ENCODE measurements at places on chromosomes 12 and 14.

DNA sequence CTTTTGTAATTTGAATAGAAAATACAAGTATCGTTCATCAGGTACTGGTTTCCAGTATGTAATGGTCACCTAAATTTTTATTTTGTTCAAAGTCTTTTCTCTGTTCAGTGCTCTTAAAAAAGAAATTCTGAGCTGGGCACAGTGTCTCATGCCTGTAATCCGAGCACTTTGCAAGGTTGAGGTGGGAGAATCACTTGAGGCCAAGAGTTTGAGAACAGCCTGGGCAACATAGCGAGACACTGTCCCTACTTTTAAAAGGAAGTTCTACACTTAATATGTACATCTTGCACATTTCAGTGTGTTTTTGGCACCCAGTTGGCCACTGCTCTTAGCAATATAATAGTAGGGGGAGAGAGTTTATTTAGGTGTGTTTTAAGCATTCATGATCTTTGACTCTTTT is 27.9 kb downstream of the PCNX1 start:
- DNase-seq = no peak

DNA sequence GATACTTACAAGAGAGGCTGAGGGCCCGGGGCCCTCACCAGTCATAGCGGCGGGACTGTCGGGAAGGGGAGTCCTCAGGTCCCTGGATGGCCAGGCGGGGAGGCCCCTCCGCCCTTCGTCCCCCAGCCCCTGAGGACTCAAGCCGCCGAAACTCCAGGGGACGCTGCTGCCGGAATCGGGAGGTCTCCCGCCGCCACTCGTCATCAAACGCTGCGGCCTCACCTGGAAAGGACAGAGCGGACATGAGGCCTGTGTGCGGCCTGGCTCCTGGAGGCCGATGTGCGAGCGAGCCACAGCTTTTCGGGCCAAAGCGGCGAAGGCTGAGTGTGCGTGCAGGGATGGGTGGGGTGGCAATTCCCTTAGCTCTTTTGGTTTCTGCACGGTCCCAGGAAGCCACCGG is 4.2 kb downstream of the MLF2 start:
- DNase-seq = no peak

DNA sequence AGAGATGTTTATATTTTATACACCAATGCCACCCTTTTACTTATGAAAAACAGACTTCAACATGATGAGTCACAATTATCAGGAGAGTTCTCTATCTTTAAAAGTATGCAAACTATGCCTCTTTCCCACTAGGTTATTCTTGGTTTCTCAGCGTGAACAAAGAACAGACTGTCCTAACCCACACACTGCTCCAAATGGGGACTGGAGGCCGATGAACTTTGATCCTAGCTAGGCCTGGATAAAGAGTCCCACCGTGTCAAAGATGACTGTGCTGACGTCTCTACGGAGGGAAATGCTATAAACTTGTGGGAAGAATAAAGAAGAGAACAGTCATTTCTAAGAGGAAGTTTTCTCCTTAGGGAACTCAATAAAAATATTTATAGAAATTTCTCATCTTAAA is 160.1 kb downstream of the EPS8 start:
- no peak for DNase-seq

- DNase-seq = no peak
Observed at GRCh38 chr14:88164906-88165534, 158.0 kb downstream of the KCNK10 start.

- no peak for DNase-seq
Observed at GRCh38 chr12:76713130-76713529, 50.8 kb upstream of the ZDHHC17 start.

DNA sequence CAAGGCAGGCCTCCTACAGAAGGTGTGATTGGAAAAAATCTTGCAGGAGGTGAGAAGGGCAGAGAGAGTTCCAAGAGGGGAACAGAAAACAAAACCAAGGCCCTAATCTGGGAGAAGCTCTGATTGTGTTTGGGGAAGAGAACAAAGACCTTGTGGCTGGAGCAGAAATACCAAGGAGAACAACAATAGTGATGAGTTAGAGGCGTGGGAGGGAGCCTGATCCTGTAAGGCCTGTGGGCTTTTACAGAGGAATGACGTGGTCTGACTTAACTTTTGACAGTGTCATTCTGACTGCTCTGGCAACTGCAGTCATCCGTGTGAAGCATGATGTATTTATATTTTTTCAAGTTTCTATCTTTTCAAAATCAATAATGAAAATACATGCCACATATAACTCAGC is 200.6 kb downstream of the ANO4 start:
- no peak for DNase-seq

DNA sequence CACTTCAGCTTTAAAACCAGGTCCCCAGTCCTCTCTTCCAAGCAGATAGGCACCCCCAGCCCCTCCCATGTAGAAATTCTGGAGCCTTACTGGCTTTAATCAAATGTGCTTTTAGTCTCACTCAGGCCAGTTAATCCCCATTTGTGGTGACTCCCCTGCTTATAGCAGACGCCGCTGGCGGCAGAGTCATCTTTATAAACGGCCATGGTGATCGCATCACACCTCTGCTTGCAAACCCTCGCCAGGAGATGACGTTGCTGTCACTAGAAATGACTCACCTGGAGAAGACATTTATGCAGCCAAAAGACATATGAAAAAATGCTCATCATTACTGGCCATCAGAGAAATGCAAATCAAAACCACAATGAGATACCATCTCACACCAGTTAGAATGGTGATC is 369.3 kb downstream of the VRK1 start:
- DNase-seq = no peak

GRCh38 chr12:116971222-116971621 is 60.5 kb downstream of the FBXW8 start:
- no peak for DNase-seq

DNA sequence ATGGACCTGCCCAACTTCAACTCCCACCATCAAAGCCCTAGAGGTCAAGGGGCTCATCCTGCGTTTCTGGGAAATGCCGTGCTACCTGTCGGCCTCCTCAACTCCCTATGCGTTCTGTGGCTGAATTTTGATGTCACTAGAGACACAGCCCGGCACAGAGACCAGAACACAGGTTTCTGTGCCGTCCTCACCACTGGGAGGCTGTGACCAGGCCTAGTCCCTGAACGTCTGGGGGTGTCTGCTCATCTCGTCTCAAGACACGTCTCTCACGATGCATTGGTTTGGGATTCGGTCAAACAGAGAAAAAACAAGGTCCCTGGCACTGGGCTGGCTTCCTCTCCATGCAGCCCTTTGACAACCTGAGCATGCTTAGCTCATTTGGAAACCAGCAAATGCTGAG is 33.5 kb downstream of the SLC15A4 start:
- DNase-seq = no peak

- no peak for DNase-seq
Observed at GRCh38 chr12:70309348-70309747, 56.7 kb upstream of the KCNMB4 start.

GRCh38 chr12:114240288-114240687 is 165.7 kb downstream of the TBX5 start:
- no peak for DNase-seq

DNA sequence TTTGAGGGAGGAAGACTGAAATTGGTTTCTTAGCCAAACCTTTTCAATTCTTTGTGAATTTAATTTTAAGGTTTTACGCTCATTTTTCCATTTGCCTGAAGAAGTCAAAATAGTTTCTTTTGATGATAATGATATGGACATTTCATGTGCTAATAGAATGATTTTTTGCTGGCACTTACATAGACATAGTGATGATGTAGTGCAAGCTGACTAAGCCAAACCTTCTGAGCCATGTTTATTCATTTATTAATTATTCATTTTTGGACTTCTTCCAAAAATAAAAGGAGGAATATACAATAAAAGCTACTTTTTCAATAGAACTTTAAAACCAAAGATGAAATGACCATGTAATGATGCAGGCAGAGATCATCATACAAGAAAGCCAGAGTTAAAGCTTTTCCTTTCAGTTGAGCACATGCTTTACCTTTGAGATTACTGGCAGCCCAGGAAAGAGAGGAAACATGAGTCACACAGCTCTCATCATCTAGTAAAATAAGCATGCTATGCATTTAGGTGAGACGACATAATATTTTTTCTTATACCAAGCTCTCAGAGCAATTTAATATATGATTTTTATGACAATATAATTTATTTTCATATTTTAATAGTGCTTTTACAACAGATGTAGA is 24.8 kb downstream of the KCNA1 start:
- DNase-seq = no peak

DNA sequence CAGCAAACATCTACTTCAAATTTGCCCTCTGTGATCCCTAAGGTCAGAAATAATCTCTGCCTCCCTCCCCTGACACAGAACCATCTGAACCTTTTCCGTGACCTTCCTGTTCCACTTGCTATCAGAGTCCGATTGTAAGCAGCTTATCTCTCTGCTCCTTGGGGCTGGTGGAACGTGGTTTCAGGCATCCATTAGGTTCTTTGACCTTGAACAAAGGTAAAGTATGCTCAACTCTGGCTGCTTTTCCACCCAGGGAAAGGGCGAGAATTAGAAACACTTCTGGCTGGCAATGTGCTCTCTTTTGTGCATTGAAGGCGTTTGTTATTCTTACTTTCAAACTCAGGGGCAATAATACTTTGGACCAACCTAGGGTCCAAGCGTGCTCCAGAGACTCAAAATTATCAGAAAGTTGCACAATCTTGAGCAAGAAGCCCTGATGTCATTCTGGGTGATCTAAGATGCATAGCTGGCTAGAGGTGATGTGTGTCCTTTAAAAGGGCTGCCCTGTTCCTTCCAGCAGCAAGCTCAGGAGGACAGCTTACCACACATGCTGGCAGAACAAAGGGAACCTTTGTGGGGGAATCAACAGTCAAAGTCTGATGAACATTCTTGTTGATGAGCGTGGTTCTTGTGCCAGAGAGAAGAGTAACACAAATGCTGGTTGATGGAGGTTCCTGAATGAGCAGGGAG is 29.8 kb downstream of the ADGRD1 start:
- DNase-seq = no peak

GRCh38 chr14:105135700-105136395 is 32.7 kb downstream of the JAG2 start:
- no peak for DNase-seq

DNA sequence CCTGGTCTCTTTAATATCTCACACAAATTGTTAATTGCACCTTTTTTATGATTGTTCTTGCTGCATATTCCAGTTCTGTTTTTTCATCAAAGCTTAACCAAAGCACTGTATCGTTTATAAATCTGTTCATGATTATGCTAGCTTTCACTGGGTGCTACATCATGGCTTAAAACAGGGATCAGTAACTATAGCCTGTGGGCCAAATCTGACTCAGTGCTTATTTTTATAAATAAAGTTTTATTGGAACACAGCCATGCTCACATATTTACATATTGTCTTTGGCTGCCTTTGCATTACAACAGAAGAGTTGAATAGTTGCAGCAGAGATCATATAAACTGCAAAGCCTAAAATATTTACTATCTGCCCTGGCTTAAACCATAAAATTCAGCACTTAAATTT is 183.4 kb upstream of the NRXN3 start:
- no peak for DNase-seq

DNA sequence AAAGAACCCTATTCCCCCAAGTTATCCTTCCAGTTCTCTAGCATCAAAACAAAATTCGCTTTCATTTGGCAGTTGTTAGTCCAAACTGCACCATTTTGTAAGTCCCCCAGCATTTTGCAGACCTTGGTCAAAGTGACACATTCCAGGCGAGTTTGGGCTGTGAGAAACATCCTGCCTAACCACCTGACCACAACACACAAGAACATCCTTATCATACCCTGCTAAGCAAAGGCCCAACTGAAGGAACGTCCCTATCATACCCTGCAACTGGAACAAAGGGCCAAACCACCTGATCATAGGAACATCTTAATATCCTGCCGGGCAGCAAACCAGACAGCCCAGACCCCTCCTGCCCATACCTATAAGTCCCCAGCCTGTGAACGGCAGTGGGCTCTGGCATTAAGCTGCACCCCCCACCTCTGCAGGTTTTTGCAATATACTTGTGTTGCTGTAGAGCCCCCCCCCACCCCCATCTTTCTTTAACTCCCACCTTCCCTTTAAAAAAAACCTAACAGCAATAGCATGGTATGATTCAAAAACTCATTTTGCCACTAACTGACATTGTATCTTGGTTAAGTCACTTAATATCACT is 2.7 kb downstream of the PCNX4 start:
- no peak for DNase-seq

DNA sequence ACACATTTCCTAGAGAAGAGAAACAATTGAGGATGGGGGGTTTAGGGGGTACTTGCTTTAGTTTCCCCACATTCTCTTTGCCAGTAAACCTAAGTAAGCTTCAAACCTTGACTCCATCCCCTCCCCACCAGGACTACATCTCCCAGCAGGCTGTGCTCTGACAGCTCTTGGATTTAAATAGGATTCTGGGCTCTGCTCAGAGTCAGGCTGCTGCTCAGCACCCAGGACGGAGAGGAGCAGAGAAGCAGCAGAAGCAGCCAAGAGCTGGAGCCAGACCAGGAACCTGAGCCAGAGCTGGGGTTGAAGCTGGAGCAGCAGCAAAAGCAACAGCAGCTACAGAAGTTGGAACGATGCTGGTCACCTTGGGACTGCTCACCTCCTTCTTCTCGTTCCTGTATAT is 20.6 kb downstream of the RDH12 start:
- DNase-seq = no peak

GRCh38 chr14:69505338-69506240 is 21.1 kb downstream of the PLEKHD1 start:
- no peak for DNase-seq

- no peak for DNase-seq
Observed at GRCh38 chr14:100740196-100740825, 13.6 kb downstream of the DLK1 start.

GRCh38 chr12:68001486-68002466 is 12.5 kb downstream of the IFNG-AS1 start:
- DNase-seq = no peak

- DNase-seq = no peak
Observed at GRCh38 chr12:124523071-124523470, 44.3 kb downstream of the NCOR2 start.

Measured in stimulated activated CD4-positive, alpha-beta T cell treated with anti-CD3 and anti-CD28 coated beads, Interleukin-4, amount 100 ng/mL, for 48 hours (primary cell).